Hippocampal formation (tissue), 2 donors: ENCODE measurements at places on chromosomes 13 and 19.
A peak's percentile ranks its signal among the peaks of the same experiment; 100 is the strongest.

GRCh38 chr19:1131718-1132551 lies 28.1 kb downstream of the GPX4 start:
- no peak for DNase-seq

GRCh38 chr19:17794731-17795494 lies at the start of gene B3GNT3:
TSS of gene B3GNT3 (plus strand) at chr19:17795138. CDS start at chr19:17807808, 12,670 bp downstream.
- no peak for DNase-seq

GRCh38 chr13:111567637-111568036 lies 247.2 kb downstream of the TEX29 start:
- no peak for DNase-seq

DNA sequence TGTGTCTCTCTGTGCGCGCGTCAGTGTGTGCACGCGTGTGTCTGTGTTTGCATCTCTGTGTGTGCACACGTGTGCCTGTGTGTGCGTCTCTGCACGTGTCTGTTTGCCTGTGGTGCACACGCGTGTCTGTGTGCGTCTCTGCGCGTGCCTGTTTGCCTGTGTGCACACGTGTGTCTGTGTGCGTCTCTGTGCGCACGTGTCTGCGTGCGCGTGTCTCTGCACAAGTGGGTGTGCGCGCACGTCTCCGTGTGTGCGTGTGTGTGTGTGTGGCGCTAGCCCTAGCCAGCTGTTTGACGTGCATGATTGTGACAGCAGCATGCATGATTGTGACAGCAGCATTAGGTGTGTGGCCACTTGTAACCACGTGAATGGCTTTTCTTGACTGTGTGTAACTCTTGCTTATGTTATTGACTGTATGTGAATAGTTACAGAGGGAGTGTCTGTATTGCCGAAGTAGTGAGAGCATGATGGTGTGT lies 31.1 kb downstream of the ZNF146 start:
- no peak for DNase-seq

- no peak for DNase-seq
Measured at GRCh38 chr13:112487127-112487517, 100.8 kb downstream of the TUBGCP3 start.

GRCh38 chr13:110258876-110259631 lies 47.9 kb downstream of the COL4A1 start:
- DNase-seq: no peak

- no peak for DNase-seq
Measured at GRCh38 chr13:76825430-76825829, 60.8 kb downstream of the KCTD12 start.

GRCh38 chr13:46721054-46721453 lies 75.9 kb downstream of the ESD start:
- peak; percentile 58 for DNase-seq

DNA sequence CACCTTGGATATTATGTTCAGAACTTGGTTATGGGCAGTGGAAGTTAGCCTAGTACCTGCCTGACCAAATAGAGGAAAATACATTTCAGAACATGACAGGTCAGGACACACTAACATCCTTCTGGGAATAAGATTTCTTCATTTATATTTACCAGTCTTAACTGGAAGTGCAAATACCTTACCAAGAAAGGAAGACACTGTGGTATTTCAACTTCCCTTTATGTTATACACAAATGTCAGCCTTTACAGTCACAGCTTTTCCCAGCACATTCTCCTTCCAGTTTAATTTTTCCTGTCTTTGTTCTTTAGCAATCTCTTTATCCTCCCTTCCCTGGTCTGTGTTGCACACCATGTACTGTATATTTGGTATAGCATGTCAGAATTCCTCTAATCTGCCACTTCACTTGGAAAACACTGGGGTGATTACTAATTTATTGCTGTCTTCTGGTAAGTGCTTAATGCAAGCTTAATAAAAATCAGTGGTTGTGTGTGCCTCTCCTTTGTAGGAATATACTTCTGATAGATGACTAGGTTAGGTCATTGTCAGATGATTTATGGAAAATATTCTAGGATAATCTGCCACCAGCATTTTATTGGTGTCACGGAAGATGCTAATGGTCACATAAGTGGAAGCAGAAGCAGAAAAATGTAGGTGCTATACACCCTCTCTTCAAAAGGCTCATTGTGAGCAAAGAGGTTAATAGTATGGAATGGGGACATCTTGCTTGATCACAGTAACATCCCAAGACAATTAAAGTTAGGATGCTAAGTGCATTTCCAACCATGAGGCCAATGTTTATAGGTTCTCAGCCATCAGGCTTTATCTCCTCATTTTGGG lies 124.3 kb upstream of the STARD13 start:
- no peak for DNase-seq

DNA sequence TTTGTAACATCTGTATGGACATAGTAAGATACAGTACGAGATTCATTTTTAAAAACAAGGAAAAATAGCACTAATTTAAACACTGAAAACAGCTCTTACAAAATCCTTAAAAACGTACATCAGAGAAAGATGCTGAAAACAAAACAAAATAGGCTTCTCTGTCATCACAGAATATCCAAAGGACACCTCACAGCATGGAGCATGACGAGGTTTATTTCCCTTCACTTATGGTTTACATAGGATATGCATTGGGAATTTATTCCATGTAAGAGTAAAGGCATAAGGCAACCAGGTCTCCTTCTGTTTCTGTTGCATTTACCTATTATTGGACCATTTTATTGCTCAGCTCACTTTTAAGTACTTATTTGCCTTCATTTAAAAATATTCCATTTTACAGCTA lies 3.0 kb downstream of the KCTD12 start:
- no peak for DNase-seq

DNA sequence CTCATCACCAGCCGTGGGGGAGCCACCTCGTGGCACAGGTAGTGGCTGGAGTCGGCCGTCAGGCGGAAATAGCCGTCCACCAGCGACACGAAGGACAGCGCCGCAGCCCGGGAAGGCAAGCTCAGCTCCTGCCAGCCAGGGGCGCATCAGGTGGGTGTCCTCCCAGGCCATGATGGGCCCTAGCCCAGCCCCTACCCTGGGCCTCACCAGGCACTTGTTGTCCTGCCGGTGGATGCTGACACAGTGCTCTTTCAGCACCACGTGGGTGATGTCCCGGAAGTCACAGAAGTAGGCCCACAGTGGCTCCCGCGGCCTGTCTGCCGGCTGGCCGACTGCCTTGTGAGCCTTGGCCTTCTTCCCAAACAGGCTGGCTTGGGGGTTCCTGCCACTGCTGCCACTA lies 15.7 kb downstream of the TYK2 start:
- no peak for DNase-seq

- no peak for DNase-seq
Measured at GRCh38 chr19:33686262-33686661, 64.5 kb downstream of the CHST8 start.

GRCh38 chr19:53549340-53549739 lies 11.4 kb downstream of the ZNF331 start:
- DNase-seq: no peak

GRCh38 chr13:99072941-99073340 lies 95.1 kb upstream of the DOCK9 start:
- DNase-seq: no peak

DNA sequence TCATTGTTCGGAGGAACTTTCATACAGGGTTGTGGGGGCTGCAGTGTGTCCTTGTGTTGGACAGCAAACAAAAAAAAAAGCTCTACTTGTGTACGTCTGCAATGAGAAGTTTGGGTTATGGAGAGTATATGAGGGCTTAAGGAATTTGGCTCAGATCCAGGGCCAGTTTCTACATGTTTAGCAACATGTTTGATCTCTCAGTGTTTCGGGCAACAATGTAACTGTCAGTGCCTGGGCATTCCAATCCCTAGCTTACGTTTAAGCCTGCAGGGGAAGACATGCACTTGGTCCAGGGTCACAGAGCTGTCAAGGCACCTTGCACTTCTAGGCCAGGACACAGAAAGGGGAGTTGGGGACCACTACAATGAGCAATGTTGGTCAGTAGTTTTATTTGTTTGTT lies 13.9 kb downstream of the ZNF543 start:
- DNase-seq: no peak

DNA sequence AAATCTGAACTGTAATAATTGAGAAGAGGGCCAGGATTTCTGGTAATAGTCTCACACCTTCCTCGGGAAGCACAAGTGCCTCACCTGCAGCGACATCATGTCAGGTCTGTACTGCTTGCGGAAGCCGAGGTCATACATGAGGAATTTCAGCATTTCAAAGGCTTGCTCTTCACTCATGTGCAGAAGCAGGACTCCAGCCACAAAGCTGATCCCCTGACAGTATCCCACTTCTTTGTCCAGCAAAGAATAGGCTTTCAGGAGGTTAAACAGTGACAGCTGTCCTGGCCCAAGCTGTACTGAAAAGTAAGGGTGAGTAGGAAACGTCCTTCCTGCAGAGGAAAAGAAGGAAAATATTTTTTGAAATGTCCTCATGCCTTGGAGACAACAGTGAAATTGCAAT lies 182.7 kb downstream of the TBC1D4 start:
- no peak for DNase-seq

DNA sequence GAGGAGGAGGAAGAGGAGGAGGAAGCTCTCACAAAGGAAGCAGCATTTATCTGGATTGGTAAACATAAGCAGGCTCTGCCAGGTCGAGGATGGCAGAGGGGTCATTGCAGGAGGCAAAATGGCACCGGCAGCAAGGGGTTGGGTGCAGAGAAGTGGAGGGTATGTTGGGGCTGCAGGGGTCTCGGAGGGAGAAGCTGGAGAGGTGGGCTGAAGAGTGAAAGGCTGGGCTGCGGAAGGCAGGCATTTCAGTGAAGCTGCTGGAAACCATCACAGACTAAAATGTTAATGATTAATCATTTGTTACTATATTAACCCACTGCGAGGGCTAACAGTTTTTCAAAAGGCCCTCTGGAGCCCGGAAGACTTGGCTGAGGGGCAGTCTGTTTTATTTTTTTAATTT lies 24.6 kb downstream of the TPT1 start:
- no peak for DNase-seq

DNA sequence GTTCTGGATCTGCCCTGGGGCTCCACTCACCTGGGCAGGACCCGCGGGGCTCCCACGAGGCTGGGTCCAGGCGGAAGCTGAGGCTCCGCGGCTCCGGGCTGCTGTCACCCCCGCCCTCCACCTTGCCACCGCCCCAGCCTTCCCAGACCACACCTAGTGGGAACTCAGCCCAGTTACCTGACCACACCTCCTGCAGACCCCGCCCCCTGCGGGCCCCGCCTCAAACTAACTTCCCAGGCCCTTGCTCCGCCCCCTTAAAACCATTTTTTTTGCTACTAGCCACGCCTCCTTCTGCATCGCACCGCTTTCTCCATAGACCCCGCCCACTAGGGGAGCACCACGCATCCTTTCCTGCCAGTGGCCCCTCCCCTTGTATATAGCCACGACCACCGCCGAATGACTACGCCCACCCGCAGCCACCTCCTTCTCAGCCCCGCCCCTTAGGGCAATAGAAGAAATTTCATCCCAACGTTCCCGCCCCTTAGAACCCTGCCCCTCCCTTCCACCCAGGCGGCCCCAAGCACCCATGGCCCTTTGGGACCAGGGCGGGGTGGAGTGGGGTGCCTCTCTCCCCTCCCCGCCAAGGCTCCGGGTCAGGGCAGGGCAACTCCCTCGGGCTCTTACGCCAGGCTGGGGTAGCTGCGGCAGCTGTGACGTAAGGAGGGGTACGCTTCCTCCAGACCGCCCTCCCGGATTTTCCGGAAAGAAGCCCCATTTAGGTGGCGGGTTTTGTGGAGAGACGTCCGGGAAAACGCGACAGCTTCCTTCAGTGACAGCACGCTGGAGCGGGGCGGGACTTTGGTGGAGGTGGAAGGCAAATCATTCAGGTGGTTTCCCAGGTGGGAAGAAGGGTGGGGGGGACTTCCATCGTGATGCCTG lies at the start of gene SH2D3A:
TSS of gene SH2D3A (minus strand) at position 79 of the 879 bp plus-strand sequence. CDS start 3,687 bp downstream, outside the sequence.
- DNase-seq: peak; percentile 6

DNA sequence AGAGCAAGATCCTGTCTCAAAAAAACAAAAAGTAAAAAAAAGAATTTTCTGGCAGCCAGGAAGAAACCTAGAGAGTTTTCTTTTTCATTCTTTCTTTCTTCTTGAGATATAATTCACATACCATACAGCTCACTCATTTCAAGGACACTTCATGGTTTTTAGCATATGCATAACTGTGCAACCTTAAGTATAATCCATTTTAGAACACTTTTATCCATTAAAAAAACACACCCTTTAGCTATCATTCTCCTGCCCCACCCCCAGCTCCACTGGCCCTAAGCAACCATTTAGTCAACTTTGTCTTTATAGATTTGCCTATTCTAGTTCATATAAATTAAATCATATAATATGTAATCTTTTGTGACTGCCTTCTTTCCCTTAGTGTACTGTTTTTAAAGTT lies 8.1 kb upstream of the IPO5 start:
- DNase-seq: no peak

DNA sequence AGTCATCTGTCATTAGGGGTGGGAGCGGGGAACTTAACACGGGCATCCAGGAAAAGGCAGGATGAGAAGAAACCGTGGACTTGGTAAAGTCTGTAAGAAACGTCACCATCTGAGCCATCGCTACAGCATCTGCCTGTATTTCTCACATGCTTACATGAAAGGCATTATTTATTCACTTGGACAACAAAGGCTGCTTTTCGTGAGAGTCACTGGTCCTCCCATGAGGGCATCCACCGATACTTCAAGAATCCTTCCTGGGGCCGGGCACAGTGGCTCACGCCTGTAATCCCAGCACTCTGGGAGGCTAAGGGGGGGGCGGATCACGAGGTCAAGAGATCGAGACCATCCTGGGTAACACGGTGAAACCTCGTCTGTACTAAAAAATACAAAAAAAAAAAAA lies 16.1 kb downstream of the ZNF446 start:
- no peak for DNase-seq

DNA sequence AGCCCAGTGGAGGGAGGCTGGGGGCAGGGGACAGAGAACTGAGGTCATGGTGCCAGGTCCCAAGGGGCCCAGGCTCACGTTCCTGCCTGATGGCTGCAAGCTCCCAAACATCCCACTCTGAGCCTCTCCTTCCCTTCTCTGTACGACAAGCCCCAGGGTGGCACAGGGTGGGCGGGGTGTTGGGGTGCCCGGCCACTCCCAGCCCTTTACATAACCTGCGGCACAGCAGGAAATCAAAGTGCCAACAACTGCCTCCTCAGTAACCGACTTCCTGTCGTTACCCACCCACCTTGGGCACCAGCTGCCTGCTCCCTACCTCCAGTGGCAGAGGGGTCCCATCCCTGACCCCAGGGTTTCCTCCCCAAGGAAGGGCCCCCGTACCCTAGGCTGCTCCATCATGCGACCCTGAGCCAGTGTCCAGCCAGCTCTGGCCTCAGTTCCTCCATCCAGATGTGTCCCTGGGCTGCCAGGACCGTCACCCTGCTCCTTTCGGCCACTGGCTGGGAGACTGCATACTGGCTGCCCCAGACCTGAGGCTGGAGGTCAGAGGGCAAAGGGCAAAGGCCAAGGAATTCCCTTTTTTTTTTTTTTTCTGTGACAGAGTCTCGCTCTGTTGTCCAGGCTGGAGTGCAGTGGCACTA lies 27.7 kb upstream of the NFIC start:
- no peak for DNase-seq

DNA sequence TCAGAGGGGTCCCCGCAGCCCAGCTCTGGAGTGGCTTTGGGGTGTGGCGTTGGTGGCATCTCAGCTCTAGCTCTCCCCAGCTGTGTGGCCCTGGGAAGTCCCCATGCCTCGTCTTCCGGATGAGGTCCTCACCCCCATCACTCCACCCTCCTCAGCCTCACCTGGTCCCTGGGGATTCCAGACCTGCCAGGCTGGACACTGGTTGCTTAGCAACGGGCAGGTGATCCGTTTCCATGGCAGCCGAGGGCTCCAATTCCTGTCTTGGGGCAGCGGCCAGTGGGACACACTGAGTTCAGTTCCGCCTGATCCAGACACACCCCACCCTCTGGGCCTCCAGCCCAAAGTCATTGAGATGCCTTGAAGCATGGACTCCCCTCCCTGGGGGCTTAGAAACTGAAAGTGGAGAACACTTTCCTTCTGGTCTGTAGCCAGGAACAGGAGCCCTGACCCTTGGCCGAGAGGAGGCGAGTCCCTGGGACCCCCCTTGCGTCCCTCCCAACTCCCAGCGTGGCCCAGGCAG lies 7.7 kb upstream of the MISP start:
- no peak for DNase-seq
